KG1 (cell line): ENCODE measurements at places on chromosomes 3 and 15.

DNA sequence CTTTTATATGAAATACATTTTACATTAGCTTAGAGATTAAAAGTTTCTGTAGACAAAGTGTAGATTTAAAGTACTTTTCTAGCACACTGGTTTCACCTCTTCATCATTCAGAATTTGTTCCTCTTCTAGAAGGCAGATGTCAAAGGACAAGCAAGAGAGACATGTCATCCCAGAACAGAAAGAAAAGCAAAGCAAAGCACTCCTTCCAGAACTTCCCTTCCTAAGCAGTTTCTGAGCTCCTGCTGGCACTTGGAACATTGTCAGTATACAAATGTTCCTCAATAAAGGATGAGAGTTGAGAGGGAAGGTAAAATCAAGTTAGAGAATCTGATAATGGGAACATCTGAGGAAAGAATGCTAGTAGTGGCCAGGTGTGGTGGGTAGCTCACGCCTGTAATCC is 26.2 kb downstream of the TMOD3 start:
- no peak for DNase-seq

DNA sequence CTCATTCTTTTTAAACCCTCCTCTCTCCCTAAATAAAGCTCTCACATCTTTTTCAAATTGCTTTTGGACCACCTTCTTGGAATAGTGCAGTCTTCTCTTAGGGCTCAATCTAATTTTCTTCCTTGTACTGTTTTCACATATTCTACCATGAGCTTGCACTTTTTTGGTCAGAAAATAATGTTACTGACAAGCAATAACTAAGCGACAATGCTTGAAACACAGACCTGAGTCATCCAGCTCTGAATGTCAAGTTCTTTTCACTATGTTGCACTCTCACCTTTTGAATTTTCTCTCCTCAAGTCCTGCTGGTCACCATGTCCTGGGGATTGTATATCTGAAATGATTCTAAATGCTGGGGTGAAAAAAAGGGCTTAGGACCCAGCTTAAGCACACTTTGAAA is 8.9 kb downstream of the TNFAIP8L3 start:
- DNase-seq = no peak

DNA sequence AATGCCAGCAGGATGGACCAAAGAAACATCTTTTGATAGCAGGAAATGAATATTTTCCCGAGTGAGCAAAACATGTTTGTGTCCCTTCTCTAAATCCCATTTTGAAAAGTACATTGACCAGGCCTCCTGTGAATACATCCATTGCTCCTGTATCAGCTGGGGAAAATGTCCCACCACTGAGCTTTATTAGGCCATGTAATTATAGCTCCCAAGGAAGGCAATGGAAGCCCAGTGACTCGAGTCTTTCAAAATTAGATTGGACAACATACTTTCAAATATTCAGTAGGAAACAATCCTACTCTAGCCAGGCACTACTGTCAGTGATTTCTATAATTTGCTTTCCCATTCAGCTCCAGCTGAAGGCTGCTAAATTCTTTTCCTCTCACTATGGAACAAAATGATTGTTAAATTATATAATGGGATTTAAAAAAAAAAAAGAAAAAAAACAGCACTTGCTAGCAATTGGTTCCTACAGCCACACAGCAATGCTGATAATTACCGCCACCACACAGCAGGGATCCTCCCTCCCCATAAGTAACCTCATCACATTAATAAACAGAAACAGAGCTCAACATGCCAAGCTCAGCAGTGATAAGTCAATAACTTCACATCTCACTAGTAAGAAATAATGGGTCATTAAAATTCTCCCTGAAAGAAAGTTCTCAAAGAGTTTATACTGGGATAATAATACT is 172.4 kb upstream of the SLC2A2 start:
- DNase-seq = no peak

GRCh38 chr3:16300307-16300706 is 35.3 kb downstream of the OXNAD1 start:
- no peak for DNase-seq

DNA sequence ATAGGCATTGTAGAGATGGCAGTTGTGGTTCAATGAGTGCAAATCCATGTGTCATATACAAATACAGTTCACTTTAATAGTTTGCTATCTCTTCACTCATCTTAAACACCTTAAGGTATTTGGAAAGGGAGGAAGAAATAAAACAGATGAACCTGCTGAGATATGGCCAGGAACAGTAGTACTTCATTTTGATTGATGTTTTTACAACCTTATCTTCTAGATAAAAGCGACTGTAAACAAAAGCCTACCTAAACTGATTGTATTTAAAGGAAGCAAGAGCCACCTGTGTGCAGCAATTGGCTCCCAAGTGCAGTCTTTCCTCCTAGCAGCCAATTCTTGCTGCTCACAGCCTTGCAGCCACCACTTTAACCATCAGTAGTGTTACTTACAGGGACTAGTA is 217.7 kb downstream of the CDIN1 start:
- no peak for DNase-seq

DNA sequence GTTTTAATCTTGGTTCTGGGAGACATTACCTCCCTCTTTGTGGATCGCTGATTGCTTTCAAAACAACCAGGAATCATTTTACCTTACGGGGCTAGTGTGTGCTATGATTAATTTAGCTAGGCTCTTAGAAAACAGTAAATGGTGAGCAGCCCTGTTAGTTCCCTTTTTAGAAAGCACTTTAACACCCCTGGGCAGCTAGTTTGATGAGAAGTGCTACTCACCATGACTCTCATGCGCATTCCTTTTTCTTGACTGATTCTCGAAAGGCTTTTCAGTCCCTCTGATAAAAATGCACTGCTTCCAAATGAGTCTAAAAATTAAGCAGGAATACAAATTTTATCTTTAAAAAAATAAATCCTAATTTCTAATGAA is 75.3 kb upstream of the LEKR1 start:
- DNase-seq = no peak

GRCh38 chr3:101010296-101010695 is 17.1 kb upstream of the ABI3BP start:
- DNase-seq = no peak

GRCh38 chr15:56815247-56815646 is 81.9 kb upstream of the ZNF280D start:
- peak; percentile 43 for DNase-seq

DNA sequence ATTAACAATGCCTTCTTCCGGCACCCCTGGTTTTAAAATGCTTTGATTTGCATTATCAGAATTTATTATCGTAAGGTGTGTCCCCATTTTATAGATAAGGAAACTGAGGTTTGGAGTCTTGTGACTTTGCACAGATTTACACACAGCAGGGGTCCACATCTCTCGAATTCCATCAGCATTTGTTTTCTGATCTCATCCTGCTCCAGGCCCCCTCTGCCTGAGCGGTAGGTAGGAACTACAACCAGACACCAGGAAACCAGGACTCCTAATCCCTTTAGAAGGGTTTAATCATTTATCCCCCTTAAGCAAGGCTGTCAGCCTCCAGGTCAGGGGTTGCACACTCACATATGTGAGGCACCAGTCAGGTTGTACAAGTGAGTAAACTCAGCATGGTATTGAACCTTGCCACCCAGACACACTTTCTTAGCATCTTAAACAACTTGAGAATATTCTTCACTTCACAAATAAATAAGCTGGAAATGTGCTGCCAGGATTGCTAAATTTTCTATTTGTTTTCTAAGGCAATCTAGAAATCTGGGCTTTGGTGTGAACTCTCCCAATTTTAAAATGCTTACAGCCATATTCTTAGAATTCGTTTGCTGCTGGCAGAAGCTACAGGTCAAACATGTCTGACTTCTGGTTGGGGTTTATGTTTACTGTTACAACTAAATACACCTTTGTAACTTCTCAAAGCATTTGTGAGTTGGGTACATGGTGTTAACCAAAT is 31.7 kb upstream of the CMTM7 start:
- no peak for DNase-seq

DNA sequence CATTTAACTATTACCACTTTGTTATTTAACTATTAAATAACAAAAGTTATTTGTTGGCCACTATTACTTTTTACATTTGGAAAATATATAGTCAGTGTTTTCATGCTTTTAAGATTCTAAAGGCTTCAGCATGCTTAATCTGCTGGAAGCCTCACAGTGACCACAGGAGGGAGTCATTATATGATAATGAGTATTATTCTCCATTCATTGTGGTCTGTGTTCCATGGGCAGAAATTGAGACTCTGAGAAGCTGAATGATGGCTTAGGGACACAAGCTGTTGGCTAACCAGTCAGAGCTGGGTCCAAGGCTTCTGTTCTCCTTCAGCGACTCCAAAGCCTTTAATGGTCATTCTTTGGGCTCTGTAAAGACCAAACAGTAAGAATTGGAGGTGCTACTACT is 64.7 kb downstream of the BFSP2 start:
- DNase-seq = no peak

DNA sequence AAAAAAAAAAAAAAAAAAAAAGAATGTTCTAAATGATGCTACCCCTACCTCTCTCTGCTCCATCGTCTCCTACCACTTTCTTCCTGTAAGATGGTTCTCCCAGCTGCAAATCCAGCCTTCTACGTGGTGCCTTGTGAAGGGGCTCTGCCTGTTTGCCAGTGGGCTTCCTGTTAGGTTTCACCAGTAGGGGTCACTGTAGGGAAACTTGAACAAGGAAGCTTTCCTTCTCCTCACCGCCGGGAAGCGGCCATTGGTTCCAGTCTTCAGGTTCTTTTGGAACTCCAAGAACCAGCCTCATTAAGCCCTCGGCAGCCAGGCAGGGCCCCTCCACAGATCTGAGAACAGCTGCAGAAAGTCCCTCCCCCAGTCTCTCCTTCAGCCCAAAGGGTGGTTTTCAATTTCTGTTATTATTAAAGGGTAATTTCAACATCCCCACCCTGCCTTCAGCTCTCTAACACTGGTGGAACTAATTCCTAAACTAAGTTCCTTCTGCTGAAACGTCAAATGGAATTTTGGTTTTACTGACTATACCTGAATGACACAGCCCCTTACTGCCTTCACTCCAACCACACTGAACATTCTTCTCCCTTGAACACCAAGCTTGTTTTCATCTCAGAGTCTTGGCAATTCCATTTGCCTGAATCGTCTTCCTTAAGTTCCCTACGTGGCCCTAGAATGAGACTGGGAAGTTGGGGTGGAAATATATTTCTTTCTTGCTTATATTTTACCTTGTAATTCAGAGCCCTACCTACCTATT is 13.5 kb downstream of the MCCC1 start:
- no peak for DNase-seq

- DNase-seq = no peak
These were observed 121.3 kb downstream of the RPLP1 start for GRCh38 chr15:69573815-69574475.

- DNase-seq = no peak
These were observed 138.0 kb upstream of the BHLHE40 start for GRCh38 chr3:4841225-4841624.

DNA sequence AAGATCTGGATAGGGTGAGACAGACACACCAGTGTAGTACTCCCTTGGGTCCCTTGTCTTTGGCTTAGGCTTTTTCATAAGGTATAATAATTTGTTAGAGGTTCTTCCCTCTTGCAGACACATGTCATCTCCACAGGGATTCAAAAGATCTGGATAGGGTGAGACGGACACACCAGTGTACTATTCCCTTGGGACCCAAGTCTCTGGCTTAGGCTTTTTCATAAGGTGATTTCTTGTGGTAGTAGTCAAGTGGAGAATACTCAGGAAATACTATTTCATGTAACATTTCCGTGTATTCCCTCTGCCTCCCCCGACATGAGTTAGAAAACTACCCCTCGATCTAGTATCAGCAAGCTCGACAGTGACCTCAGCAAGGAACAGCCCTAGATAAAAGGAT is 954 bp upstream of the MAPKBP1 start:
- DNase-seq = no peak

- no peak for DNase-seq
These were observed 156.7 kb upstream of the TSC22D2 start for GRCh38 chr3:150251187-150252062.

GRCh38 chr15:72722071-72722696 is 36.2 kb downstream of the BBS4 start:
- DNase-seq = peak; percentile 23

GRCh38 chr3:150830094-150830681 is 67.2 kb upstream of the SIAH2 start:
- DNase-seq = no peak

DNA sequence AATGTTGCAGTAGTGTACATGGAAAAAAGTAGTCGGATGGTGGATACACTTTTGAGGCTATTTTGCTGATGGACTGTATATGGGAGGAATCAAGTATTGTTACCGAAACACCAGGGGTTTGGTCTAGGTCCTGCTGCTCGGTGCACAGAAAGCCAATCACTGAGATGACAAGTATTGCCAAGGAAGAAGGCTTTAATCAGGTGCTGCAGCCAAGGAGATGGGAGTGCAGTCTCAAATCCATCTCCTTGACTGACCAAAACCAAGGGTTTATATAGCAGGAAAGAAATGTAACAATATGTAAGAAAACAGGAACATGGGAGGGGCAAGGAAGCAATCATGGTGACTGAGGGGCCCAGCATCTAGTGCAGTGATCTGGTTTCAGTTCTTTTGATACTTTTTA is 2.8 kb upstream of the ACVR2B start:
- DNase-seq = no peak

DNA sequence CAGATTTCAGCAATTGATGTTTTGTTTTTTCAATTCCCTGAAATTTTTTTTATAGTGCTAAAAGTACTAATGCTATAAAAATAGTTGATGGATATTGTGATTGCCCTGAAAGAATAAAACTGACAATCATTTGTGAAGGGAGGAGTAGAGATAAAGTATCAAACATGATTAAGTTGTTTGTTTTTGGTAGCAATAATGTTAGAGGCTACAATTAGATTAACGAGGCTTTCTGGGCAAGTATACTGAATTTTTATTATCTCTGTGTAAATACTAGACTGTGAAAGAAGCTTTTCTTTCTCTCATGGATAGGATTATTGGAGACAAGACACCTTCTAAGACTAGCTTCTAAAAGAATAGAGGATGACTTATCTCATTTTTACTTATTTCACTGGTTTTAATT is 15.6 kb downstream of the NR1D2 start:
- DNase-seq = no peak

GRCh38 chr3:11379238-11379823 is 107.1 kb downstream of the ATG7 start:
- DNase-seq = no peak

DNA sequence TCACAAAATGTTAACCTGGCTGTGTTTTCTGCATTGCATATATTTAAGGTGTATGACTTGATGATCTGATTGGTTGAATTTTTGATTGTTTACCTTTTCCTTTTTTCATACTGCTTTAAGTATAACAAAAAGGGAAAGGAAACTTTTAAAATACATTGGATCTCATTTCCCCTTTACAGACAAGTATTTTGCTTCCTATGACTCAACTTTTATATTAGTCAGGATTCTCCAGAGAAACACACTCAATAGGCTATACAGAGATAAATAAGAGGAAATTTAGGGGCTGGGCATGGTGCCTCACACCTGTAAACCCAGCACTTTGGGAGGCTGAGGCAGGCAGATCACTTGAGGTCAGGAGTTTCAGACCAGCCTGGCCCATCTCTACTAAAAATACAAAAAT is 205.8 kb downstream of the TJP1 start:
- DNase-seq = no peak

DNA sequence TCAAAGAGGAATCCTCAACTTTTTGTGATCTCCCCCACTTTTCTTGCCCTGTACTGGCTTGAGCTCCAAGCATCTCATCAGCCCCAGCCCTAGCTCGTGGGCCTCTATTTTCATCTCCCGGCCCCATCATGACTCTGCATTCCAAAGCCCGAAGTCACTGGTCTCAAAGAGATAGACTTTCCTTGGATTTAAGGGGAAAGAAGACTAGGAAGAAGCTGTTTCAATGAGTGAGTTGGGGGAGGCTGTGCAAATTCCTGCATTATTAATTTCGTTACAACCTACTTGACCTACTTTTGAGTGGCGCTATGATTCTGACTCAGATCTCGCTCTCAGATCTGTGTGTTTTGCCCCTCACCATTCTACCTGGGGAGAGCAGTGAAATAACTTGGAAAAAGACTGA is 266.6 kb upstream of the TBL1XR1 start:
- no peak for DNase-seq
